ENCODE measurements at places on chromosomes 1 and 21.

DNA sequence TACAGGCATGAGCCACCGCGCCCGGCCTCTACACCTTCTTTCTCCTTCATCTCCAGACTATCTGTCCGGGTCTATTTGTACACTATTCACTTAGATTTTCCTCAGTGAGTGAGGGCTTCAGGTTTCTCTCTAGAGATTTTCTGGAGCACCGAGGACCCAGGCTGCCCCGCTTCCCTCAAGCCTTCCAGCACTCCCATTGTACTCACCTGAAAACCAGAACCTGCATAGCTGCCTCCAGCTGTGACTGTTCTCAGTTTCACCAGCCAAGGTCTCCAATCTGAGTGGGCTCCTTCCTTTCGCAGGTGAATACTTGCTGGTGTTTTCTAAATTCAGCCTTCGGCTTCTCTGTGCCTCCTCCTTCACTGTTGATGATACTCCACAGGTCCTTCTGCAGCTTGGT, 12.9 kb upstream of the DMAP1 start:
- DNase-seq: no peak

DNA sequence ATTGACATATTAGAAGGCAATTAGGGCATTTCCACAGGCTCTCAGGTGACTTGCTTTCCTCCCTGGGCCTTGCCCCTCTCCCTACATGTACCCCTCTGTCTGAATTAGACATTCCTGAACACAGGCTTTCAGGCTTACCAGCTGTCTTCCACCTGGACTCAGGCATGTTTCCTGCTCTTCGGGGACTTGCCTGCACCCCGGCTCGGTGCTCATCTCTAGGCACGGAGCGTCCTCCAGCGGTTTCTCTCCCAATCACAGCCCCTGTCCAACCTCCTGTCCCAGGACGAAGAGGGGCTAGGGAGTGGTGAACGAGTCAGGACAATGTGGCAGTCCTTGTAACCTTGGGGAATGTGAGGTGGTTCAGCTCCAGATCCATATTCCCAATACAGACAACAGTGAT, 4.2 kb downstream of the PROK1 start:
- no peak for DNase-seq

DNA sequence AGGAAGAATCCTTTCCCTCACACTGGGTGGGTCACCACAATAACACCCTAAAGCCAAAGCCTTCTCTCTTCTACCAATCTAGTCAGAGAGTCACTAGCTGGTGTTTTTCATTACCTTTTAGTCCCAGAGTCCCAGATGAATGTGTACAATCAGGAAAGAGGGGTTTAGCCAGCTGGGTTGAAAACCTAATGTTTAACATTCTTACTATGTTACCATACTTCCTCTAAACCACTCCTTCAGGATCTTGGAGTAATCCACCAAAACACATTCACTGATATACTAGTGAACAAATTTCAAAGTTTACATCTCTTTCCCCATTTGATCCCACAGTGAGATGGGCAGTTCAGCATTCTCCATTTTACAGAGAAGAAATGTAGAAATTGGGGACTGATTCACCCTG, 9.7 kb downstream of the LPAR3 start:
- DNase-seq: no peak

DNA sequence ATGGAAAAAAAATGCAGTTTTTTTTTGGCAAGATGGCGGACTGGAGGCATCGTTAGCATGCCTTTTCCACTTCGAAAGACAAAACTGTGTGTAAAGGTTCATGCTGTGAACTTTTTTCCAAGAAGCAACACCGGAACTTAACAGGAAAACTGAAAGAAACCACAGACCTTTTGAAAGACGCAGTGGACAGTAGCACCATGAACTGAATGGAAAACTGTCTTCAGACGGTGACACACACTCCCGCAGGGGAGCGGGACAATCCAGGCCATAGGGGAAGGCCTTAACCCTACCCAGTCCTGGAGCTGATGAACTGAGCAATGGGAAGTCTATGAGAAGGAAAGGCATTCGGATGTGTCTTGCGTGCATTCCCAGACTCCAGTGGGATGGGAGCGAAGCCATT, 54.9 kb downstream of the NEK7 start:
- DNase-seq: no peak

DNA sequence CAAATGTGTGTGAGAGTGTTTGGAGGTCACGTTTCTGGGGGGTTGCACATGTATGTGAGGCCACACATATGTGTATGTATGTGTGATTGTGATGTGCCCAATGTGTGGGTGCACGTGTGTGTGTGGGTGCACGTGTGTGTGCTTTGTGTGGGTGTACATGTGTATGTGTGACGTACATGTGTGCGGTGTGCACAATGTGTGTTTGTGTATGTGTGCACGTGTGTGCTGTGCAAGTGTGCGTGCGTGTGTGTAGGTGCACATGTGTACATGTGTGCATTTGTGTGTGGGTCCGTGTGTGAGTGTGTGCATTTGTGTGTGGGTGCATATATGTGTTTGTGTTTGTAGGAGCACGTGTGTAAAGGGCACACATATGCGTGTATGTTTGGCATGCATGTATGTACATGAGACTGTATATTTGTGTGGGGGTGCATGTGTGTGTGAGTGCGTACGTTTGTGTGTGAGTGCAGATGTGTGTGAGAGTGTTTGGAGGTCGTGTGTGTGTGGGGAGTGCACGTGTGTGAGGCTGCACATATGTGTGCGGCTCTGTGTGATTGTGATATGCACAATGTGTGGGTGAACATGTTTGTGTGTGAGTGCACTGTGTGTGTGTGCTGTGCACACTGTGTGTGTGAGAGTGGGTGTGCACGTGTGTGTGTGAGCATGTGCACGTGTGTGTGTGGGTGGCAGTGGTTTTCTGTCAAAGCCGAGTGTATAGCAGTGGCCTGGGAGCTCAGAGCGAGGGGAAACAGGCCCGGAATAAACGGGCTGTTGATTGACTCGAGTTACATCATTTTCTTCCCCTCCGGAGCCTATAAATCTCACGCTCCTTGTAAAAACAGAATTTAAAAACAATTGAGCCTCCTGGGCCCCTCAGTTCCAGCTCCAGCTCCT, 132.7 kb upstream of the ARHGEF16 start:
- DNase-seq: no peak

DNA sequence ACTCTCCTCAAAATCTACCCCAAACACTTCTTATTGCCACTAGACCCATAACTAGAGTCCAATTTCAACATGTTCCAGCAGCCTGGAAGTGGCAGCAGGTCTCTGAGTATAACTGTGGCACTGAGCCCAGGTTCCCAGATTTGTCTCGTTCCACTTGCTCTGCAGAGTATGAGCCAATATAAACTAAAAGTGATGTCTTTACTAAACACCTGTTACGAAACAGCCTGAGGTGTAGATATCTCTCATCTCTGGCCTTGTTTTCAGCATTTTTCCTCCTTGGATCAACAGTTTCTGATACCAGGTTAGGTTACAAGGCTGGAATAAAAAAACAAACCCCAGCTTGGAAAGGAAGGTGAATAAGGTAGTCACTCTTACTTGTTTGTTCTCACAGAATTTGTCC, 25.2 kb upstream of the PRDX6 start:
- peak; percentile 23 for DNase-seq

Measured in lung microvascular endothelial cell (primary cell).